ENCODE measurements at places on chromosomes 6 and 20.

GRCh38 chr6:117938311-117938995 lies 31.4 kb downstream of the SLC35F1 start:
- no peak for DNase-seq

- DNase-seq = no peak
Observed at GRCh38 chr20:37234254-37234581, 27.4 kb downstream of the GHRH start.

- DNase-seq = no peak
Observed at GRCh38 chr20:57871237-57871632, 161.4 kb upstream of the PMEPA1 start.

DNA sequence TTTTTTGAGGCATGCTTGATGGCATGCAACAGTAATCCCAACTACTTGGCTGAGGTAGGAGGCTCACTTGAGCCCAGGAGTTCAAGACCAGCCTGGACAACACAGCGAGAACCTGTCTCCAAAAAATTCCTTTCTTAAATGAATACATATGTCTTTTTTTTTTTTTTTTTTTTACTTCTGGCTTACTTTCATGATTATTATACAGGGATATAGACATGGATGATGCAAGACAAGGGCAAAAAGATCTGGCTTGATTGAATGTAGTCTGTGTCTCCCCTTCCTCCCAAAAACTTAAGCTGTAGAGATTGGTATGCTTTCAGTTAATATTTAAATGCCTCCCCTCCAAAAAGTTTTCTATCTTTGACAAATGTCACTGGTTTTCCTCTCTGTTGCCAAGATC lies 7.6 kb downstream of the SNX3 start:
- no peak for DNase-seq

- DNase-seq = no peak
Observed at GRCh38 chr20:53570446-53571276, 23.0 kb downstream of the ZNF217 start.

DNA sequence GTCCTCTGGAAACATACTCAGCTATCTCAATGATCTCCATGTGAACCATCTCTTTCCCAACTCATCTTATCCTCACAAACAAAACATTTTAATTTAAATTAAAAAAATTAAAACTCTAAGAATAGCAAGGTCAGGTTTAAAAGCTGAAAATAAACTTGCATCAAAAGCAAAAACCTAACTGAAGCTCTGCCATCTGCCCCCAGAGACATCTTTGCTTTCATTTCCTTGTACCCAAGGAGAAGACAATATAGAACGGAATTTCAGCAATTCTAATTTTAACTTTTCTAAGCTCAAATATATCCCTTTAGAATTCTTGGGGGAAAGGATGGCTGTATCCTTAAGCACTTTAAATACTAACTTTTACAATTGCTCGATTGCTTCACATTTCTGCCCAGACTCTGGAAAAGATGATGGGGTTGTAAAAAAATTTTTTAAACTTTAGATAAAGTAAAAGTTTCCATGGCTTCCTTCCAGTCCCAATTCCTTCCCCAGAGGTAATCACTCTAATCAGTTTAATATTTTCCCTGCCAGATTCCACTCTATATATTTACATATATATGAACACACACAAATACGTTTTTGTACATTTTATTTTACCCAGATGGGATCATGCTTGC lies 69.2 kb upstream of the SMIM29 start:
- DNase-seq = no peak

GRCh38 chr20:3678198-3678597 lies 3.6 kb downstream of the ADAM33 start:
- no peak for DNase-seq

DNA sequence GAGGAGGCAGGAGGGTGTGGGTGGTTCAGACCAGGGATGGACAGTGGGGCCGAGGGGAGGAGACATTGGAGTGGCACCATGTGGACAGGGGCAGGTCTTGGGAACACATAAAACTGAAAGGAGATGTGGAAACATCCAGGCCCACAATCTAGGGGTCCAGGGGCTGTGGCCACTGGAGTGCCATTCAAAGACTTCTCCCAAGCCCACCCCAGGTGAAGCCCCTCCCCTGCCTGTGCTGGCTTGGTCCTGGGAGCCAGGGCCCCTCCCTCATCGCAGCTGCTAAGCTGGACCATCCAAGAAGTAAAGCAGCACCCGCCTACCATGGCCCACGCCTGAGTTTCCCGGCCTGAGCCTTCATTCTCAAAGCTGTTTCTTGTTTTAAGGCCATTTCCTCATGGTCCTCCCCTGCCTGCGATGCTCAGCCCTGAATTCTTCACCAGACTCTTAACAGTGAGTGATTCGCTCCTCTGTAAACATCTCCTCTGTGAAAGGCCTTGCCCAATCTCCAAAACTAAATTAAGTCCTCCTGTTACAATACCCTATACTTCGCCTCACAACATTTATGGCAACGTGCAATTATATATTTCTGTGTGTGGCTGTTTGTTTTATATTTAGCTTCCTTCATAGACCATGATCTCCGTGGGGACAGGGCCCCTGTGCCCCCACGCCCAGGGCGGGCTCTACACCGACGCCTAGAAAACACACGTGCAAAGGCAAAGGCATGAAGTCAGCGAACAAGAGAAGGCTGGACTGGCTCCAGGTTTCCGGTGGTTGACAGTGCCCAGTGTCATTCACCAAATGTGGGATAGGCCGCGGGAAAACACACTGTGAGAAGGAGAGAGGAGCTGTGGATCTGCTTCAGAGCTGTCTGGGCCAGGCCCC lies 267.8 kb downstream of the ERMARD start:
- no peak for DNase-seq

GRCh38 chr6:33202799-33203198 lies 1.7 kb upstream of the HSD17B8 start:
- no peak for DNase-seq

- DNase-seq = no peak
Observed at GRCh38 chr20:35695245-35695749, 3.9 kb downstream of the NFS1 start.

GRCh38 chr20:51910321-51911050 lies 108.2 kb upstream of the SALL4 start:
- DNase-seq = no peak

GRCh38 chr6:126540161-126540560 lies 200.2 kb downstream of the CENPW start:
- DNase-seq = no peak

DNA sequence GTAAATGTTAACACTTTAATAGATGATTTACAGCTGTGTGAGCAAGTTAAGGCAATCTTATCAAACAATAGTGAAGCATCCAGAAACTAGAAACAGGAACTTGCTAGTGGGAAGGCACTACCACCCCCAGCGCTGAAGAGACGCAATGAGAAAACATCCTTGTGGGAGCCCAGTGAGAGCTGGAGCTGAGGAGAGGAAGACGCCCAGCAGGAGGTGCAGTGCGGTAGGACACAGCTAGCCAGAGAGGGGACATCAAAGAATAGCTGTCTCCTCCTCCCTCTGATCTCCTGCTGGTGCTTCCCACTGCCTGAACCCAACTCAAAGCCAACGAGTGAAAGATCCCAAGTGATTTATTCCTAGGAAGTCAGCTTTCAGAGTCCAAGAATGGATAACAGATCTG lies 140.3 kb downstream of the COL12A1 start:
- no peak for DNase-seq

DNA sequence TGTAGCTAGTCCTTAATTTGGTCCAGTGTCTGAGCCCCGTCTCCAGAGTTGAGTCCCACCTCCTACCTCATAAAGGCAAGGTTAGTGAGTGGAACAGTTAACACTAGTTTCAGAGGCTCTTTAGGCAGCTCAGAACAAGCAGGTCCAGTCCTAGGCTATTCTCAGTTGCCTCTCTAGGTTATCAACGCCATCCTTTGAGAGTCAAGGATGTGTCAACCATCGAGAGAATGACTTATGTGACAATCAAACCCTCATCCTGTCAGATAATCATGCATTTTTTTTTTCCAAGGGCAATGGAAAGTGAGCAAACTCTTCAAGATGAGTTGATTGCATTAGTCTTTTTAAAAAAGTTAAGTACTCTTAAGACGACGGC lies 64.0 kb upstream of the TXNDC5 start:
- no peak for DNase-seq

DNA sequence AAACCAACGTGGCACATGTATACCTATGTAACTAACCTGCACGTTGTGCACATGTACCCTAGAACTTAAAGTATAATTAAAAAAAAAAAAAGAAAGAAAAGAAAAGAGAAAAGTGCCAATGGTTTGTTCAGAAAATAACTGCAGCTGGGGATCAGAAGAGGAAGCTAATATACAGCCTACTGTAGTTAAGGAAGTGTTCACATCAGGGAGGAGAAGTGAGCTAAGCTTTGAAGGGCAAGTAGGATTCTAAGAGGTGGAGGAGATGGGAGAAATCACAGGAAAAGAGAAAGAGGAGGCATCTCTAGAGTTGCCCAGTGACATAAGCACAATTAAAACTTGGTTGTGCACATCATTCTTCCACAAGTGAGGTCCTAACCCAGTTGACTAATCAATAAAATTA lies 214.4 kb upstream of the DTNBP1 start:
- no peak for DNase-seq

DNA sequence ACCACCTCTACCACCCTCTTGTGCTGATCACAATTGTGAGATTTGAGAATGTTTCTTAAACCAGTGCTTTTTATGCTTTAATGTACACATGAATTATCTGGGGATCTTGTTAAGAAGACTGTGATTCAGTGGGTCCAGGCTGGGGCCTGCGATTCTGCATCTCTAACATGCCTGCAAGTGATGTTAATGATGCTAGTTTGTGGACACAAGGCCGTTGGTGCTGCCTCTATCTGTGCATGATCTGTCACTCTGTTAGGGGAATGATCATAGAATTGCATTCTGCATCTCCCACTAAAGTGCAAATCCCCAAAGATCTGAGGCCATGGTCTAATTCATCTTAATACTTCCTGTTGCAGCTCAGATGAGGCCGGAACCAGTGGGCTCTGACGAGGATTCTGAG lies 746.5 kb downstream of the PTPRT start:
- DNase-seq = no peak

DNA sequence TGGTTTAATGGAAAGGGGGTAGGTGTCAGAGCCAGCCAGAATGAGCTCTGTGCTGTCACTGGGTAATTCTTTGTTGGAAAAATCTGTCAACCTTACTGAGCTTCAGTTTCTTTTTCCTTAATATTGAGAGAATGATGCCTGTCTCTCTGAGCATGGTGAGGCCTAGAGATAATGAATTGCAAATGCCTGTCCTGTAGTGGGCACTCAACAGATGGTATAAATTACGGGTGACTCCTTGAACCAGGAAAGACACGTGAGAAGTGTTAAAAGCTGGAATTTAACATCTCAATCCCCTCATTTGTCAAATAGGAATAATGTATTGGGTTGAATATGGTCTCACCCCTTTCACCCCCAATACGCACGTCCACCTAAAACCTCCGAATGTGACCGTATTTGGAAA lies 74.9 kb downstream of the ADTRP start:
- no peak for DNase-seq

GRCh38 chr6:75842732-75843131 lies 93.7 kb downstream of the MYO6 start:
- DNase-seq = no peak

Data from naive thymus-derived CD8-positive, alpha-beta T cell (primary cell).